ENCODE measurements at places on chromosomes 2 and 18.

DNA sequence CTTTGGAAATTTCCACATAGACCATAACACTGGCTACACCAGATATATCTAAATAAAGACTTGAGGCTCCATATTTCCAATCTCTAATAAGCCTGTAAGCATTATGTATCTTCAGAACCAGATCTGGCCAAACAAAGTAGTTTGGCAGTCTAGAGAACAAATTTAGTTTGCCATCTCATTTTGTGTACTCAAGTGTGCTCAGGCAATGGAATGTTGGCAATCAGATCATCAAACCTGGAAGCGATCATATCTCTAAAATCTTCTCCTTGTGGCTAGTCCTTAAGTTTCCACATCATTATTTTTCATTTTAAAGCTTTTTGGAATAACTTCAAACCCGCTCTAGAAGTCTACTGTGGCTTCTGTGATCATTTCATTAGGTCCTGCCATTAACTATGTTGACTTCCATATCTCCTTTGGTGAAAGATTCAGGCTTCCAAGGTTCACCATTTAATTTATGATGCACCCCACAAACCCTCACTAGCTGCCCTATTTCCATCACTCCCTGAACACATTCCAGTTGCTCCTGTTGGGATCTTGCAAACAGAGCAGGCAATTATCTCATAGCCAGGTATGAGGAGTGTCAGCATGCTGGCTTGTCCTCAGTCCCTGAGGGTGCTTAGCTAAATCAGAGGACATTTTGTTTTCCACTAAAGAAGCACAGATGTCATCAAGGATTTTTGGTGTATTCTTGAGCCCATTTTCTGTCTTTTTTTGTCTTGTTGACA, 46.2 kb downstream of the WDR75 start:
- H3K27ac ChIP-seq = no peak overlapping the region
- no peak for DNase-seq
- no peaks in the 10 kb centered on the region for H3K27me3 ChIP-seq
- H3K4me3 ChIP-seq = no peak overlapping the region
- peaks cover 2% of the 10 kb centered on the region for H3K4me1 ChIP-seq

- no peaks in the 10 kb centered on the region for H3K36me3 ChIP-seq
- DNase-seq = no peak
- H3K4me1 ChIP-seq = peaks cover 2% of the 10 kb centered on the region
- no peaks in the 10 kb centered on the region for H3K27me3 ChIP-seq
These were observed 804.7 kb upstream of the PIK3C3 start for GRCh38 chr18:41150316-41150715.

- no peak overlapping the region for H3K27ac ChIP-seq
- no peaks in the 10 kb centered on the region for H3K27me3 ChIP-seq
- H3K36me3 ChIP-seq = no peaks in the 10 kb centered on the region
- DNase-seq = no peak
- no peak overlapping the region for H3K4me3 ChIP-seq
These were observed 12.7 kb downstream of the ANKRD44 start for GRCh38 chr2:197297772-197298318.

- H3K4me1 ChIP-seq = peaks cover 17% of the 10 kb centered on the region
- peak; percentile 75 for DNase-seq
- H3K27ac ChIP-seq = 0 out of 2 replicates have a peak overlapping the region, but pooled peaks have one; percentile 28
- H3K4me3 ChIP-seq = no peak overlapping the region
These were observed 119.6 kb upstream of the EPAS1 start for GRCh38 chr2:46177461-46178089.

- no peak for DNase-seq
- H3K4me1 ChIP-seq = peaks cover 4% of the 10 kb centered on the region
- H3K27me3 ChIP-seq = no peaks in the 10 kb centered on the region
- no peak overlapping the region for H3K4me3 ChIP-seq
These were observed 7.3 kb upstream of the SLC39A10 start for GRCh38 chr2:195649629-195650190.

DNA sequence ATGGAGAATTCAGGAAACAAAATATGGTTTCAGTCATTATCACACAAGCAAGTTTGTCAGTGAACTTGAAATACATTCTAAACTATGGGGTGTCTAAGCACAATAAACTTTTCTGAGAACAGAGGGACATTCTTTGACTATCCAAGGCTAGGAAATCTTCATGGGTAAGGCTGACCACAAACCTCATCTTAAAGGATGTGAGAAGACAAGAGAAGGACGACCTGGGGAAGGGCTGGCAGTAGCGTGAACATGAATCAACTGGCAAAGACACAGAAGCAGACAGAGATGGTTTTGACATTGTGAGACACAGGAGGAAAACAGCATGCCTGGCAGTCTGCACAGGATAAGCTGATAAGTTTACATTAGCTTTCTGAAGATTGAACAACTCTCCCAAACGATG, 752.4 kb upstream of the SLC8A1 start:
- H3K27ac ChIP-seq = no peak overlapping the region
- no peaks in the 10 kb centered on the region for H3K4me1 ChIP-seq
- DNase-seq = no peak
- no peak overlapping the region for H3K4me3 ChIP-seq
- H3K36me3 ChIP-seq = no peaks in the 10 kb centered on the region
- H3K27me3 ChIP-seq = no peaks in the 10 kb centered on the region

- H3K27ac ChIP-seq = no peak overlapping the region
- peaks cover 3% of the 10 kb centered on the region for H3K4me1 ChIP-seq
- DNase-seq = peak; percentile 85
- no peak overlapping the region for H3K4me3 ChIP-seq
These were observed 91.0 kb downstream of the ICA1L start for GRCh38 chr2:202780514-202781021.

DNA sequence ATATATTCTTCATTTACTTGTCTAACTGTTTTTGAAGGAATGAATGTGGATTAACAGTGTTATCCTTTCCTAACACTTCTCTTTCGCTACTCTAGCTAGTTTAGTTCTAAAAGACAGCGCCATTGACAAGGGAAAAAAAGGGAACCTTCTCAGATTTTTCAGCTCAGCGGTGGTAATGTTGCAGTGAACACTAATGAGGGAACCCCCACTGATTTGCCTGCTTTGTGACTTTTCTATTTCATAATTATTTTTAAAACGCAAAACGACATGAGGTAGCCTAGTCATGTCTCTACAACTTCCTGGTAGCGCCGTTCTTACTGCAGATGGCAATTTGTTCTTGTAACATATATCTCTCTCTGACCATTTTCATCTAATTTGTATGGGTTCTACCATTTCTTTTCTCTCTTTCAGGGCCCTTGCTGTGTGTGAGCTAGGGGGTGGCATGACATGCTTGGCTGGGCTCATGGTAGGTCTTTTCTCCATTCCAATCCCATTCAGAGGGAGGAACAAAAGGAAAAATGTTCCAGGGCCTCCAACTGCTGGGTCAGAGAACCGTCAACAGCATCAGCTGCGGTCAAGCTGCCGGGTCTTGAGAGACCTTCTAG, 235.5 kb upstream of the SIX3 start:
- no peak overlapping the region for H3K27ac ChIP-seq
- no peak overlapping the region for H3K4me3 ChIP-seq
- no peaks in the 10 kb centered on the region for H3K4me1 ChIP-seq
- no peaks in the 10 kb centered on the region for H3K27me3 ChIP-seq
- no peak for DNase-seq

DNA sequence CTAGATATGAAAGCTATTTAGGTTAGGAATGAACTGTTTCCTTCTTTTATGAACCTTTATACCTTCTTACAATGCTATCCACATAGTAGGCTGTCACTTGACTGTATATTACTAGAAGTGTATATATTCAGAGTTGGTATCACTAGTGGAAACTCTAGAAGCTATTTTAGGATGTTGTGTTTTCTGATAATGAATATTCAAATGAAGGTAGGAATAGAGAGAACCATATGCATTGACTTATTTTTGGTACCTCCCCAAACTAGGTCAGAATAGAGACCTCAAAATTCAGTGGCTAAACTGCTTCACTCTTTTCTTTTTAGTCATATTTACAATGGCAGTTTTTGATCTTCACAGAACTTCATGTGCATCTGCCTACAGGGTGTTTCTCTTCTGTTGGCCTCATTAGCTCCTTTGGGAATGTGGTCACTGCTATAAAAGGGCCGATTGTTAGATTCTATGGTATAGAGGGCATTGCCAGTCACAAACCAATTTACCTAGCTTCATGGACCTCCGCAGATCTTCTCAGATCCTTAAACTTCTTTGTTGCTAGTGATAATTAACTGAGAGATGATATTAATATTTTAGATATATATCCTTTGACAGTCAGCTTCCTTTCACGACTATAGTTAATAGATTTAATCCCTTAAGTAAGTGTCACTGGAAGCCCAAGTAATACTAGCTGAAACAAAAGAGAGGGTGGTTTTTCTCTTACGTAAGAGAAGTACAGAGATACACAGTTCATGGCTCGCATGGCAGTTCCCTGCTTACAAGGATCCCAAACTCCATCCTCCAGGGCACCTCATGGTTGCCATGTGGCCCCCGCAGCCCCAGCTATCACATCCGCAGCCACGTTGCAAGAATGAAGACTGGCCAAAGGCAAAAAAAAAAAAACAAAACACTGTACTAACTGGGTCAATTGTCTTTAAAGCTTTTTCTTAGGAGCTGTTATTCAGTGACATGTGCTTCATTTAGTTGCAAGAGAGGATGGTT, 61.0 kb downstream of the TSPYL6 start:
- no peak for DNase-seq
- no peaks in the 10 kb centered on the region for H3K4me1 ChIP-seq
- no peak overlapping the region for H3K4me3 ChIP-seq
- H3K36me3 ChIP-seq = no peaks in the 10 kb centered on the region
- no peaks in the 10 kb centered on the region for H3K27me3 ChIP-seq

DNA sequence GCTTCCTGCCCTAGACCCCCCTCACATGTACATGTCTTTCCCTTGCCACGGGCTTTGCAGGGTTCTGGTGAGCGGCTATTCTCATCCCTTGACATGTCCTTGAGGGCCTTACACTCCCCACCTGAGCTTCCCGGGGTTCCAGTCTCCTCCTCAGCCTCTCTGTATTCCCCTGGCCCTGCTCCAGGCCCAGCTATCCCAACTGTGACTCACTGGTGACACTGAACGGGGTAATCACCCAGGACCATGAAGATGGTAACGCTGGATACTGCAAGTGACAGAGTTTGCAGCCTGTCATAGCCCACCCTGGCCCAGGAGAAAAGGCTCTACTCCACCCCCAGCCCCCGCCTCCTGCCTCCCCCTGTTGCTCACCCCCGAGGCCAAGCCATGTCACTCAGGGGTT, 27.3 kb downstream of the KIF3C start:
- H3K36me3 ChIP-seq = peaks cover 16% of the 10 kb centered on the region
- H3K27me3 ChIP-seq = no peaks in the 10 kb centered on the region
- H3K4me3 ChIP-seq = no peak overlapping the region

DNA sequence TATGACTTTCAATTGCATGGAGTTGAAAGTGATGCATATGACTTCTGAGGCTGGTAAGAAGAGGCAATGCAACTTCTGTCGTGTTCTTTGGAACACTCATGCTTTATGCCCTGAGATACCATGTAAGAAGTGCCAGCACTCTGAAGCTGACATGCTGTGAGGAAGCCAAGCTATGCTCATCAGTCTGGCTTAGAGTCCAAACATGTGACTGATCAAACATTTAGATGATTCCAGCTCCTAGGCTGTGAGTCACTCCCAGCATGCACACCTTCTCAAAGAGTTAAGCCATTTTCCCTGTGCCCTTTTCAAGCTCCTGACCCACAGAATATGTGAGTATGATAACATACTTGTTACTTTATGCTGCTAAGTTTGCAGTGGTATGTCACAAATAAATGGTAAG, 15.8 kb upstream of the VRK2 start:
- no peak overlapping the region for H3K4me3 ChIP-seq
- H3K36me3 ChIP-seq = no peaks in the 10 kb centered on the region
- H3K27me3 ChIP-seq = no peaks in the 10 kb centered on the region

- no peaks in the 10 kb centered on the region for H3K36me3 ChIP-seq
- no peak overlapping the region for H3K4me3 ChIP-seq
- no peaks in the 10 kb centered on the region for H3K27me3 ChIP-seq
- peaks cover 9% of the 10 kb centered on the region for H3K4me1 ChIP-seq
These were observed 56.7 kb downstream of the HNRNPLL start for GRCh38 chr2:38546064-38546463.

DNA sequence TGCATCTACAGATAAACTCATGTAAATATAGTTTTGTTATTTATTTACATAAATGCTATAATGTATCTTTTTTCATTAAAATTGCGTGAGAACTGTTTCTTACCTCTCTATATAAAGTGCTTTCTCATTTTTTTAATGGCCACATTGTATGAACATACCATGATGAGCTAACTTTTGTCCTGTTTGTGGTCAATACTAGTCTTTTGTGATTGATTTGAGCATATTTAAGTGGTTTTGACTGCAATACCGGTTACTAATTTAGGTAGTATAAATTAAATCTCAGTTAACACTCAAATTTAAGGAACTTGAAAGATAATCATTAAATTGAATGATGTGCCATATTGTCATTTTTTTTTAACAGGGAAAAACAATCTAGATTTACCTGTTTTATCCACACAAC, 108.2 kb downstream of the HAUS1 start:
- no peak for DNase-seq
- H3K36me3 ChIP-seq = peaks cover 8% of the 10 kb centered on the region
- no peaks in the 10 kb centered on the region for H3K27me3 ChIP-seq
- H3K27ac ChIP-seq = no peak overlapping the region
- H3K4me3 ChIP-seq = no peak overlapping the region

- no peak overlapping the region for H3K4me3 ChIP-seq
- DNase-seq = no peak
- H3K4me1 ChIP-seq = peaks cover 2% of the 10 kb centered on the region
- no peaks in the 10 kb centered on the region for H3K27me3 ChIP-seq
- H3K27ac ChIP-seq = no peak overlapping the region
These were observed 74.6 kb downstream of the MEP1B start for GRCh38 chr18:32264401-32264800.

GRCh38 chr18:2032036-2032435, 539.3 kb downstream of the METTL4 start:
- H3K4me3 ChIP-seq = no peak overlapping the region
- H3K27ac ChIP-seq = no peak overlapping the region
- H3K27me3 ChIP-seq = no peaks in the 10 kb centered on the region
- no peak for DNase-seq
- no peaks in the 10 kb centered on the region for H3K36me3 ChIP-seq

GRCh38 chr2:69677914-69678313, 34.4 kb upstream of the AAK1 start:
- no peaks in the 10 kb centered on the region for H3K4me1 ChIP-seq
- no peak for DNase-seq
- H3K27me3 ChIP-seq = no peaks in the 10 kb centered on the region
- H3K4me3 ChIP-seq = no peak overlapping the region

- H3K4me1 ChIP-seq = peaks cover 3% of the 10 kb centered on the region
- no peak overlapping the region for H3K27ac ChIP-seq
- H3K27me3 ChIP-seq = peaks cover 10% of the 10 kb centered on the region
- no peaks in the 10 kb centered on the region for H3K36me3 ChIP-seq
- no peak overlapping the region for H3K4me3 ChIP-seq
These were observed 160.0 kb downstream of the DNAH6 start for GRCh38 chr2:84676295-84676694.

- H3K27me3 ChIP-seq = no peaks in the 10 kb centered on the region
- no peak overlapping the region for H3K4me3 ChIP-seq
- H3K36me3 ChIP-seq = no peaks in the 10 kb centered on the region
- H3K4me1 ChIP-seq = peaks cover 10% of the 10 kb centered on the region
- no peak overlapping the region for H3K27ac ChIP-seq
These were observed 217.7 kb downstream of the HRH4 start for GRCh38 chr18:24678107-24678506.

GRCh38 chr18:51442012-51442411, 244.5 kb upstream of the MEX3C start:
- H3K27me3 ChIP-seq = no peaks in the 10 kb centered on the region
- no peak overlapping the region for H3K27ac ChIP-seq
- no peak overlapping the region for H3K4me3 ChIP-seq
- no peaks in the 10 kb centered on the region for H3K4me1 ChIP-seq
- no peaks in the 10 kb centered on the region for H3K36me3 ChIP-seq

Measured in IMR-90 (cell line).